Ecto neural progenitor cell (in vitro differentiated cells): ENCODE measurements at places on chromosomes 6 and 20.

- DNase-seq: no peak
Measured at GRCh38 chr6:99821164-99821563, 172.9 kb downstream of the MCHR2 start.

- peak; percentile 74 for DNase-seq
Measured at GRCh38 chr20:61120595-61121515, 131.2 kb upstream of the CDH4 start.

GRCh38 chr6:117451671-117452070 is 25.9 kb upstream of the ROS1 start:
- DNase-seq: no peak

DNA sequence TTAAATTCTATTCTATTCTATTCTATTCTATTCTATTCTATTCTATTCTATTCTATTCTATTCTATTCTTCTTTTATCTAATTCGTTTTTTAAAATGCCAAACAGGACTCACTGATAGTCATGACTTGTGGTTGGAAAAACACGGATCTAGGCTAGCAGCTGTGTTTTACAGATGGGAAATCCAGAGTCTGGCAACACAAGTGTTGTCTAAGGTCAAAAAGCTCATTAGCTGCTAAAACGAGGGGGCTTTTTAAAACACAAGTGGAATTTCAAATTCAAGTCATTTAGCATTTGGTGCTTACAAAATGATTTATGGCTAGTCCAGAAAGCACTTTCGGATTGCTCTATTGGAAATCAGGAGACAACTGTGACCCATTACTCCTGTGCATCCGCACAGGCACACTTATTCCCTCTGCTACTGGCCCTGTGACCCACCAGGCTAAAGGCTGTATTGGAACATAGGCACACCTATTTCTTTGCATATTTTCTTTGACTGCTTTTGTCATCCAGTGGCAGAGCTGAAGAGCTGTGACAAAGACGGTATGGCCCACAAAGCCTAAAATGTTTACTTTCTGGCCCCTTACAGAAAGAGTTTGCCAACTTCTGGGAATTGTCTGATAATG is 17.8 kb upstream of the MLIP start:
- DNase-seq: no peak

DNA sequence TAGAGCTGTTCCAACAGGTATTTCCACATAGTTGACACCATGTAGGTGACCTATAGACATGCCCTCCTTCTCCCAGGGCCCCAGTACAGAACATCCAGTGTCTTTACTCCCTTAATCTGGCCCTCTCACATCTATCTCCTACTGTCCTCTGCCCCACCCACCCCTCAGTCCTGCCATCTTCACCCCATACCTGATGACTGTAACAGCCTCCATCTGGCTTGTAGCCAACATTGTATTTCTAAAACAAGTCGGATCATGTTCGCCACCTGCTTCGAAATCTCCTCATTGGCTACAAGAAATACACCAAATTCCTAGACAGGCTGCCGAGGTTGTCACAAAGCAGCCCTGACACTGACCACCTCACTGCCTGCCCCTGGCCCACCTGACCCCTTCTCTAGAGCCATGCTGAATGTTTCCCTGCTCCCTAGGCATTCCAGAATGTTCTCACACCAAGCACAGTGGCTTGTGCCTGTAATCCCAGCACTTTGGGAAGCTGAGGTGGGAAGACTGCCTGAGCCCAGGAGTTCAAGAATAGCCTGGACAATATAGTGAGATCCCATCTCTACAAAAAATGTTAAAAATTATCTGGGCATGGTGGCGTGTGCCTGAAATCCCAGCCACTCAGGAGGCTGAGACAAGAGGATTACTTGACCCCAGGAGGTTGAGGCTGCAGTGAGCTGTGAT is 6.0 kb downstream of the ZC3H12D start:
- no peak for DNase-seq
